Cardiac septum (tissue), 1 donor: ENCODE measurements at places on chromosomes 6 and 20. TPM values are rescaled to one million over a fixed set of nuclear protein-coding genes. Genes with fewer than 3 reads are reported as not detected.

- no peak for DNase-seq
These were observed 40.8 kb downstream of the ELMO2 start for GRCh38 chr20:46365487-46366220.

The FBXO30 gene
- 15.6 TPM for total RNA-seq

DNA sequence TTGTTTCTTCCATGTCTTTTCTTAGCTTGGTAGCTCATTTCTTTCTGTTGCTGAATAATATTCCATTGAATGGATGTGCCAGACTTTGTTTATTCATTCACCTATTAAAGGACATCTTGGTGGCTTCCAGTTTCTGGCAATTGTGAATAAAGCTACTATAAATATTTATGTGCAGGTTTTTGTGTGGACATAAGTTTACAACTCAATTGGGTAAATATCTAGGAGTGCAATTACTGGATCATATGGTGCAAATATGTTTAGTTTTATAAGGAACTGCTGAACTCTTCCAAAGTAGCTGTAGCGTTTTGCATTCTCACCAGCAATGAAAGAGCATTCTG lies 16.8 kb upstream of the SDCBP2 start:
- DNase-seq, result no peak

DNA sequence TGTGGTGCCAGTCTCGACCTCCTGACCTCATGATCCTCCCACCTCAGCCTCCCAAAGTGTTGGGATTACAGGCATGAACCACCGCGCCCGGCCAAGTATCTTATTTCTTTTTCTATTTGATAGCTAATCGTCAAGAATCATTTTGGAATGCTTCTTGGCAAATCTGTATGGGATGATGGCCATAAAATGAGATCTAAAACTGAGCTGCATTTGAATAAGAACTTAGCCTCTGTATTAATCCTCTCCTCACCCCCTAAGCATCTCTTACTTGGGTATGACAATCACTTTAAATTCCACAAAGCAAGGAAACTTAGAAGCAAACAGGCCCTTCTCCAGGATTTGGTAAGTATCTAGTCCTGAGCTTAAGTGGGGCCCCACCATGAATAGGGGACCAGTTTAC lies 108.9 kb upstream of the BTBD3 start:
- DNase-seq, result no peak

GRCh38 chr6:25652007-25652515 lies at the start of gene SCGN:
SCGN (plus strand) TSS chr6:25652215; CDS start chr6:25652404, 189 bp downstream.
- DNase-seq, result no peak

The SCGN gene
- not detected for total RNA-seq

The NMBR gene
- total RNA-seq, result not detected

The DAAM2 gene
- 10.4 TPM for total RNA-seq
